ENCODE measurements at places on chromosomes 1 and 21.

DNA sequence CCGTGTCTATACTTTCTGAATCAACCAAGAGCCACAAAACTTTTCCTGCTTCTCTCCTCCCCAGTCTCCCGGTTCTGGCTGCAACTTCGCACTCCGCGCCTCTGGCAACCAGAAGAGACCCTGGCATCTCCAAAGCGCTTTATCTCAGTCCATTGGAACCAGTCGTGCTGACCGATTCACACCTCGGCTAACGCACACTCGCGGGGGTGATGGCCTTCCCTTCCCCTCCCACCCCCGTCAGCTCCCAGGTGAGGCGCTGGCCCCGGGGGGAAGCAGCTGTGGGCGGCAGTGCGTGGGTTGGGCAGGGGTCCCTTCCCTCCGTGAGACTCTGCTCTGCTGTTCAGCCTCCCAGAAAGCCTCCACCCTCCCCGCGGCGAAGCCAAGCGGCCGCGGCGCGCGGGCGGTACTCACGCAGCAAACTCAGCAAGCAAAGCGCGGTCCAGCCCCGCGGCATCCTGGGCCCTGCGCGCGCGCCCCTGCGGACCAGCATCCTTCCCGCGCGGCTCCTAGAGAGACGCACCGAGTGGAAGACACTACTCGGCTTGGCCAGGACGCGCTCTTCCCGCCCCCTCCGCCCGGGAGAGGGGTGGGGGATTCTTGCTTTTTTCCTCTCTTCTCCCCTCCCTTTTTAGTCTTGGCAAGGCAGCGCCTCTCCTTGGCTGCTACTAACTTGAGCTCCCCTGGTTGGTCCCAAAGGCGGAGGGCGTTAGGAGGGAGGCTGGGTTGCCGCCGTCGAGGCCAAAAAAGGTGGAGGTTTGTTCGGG, at the start of gene CD34:
Gene CD34, minus strand, starts transcription at position 535 of the 764 bp plus-strand sequence. Its CDS starts 45 bp downstream, at position 490.
- DNase-seq: no peak

- DNase-seq: no peak
These were observed 196.1 kb upstream of the ESRRG start for GRCh38 chr1:216919060-216919970.

DNA sequence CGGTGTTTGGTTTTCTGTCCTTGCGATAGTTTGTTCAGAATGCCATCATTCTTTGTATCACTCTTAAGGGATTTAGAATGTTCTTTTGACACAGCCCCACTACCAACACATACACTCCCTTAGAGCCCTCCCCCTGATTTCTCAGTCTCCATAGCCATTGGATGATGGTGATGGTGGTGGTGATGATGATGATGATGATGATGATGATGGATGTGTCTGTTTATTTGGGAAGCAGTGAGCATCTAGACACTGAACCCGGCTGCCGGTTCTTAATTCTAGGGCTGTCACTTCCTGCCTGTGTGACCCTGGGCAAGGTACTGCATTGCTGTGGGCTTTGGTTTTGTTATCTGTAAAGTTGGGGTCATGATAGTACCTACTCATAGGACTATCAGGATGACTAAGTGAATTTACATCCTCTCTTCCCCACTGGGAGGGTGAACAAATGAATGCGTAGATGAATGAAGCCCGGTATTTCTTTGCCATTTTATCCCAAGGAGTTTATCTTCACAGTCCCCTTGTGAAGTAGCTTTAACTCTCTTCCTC, 100.7 kb downstream of the HUNK start:
- no peak for DNase-seq

- DNase-seq: no peak
These were observed 82.9 kb downstream of the ITPKB start for GRCh38 chr1:226656201-226656600.

- no peak for DNase-seq
These were observed 127.8 kb downstream of the MACF1 start for GRCh38 chr1:39332291-39332690.

- DNase-seq: no peak
These were observed 116.0 kb downstream of the MIS18A start for GRCh38 chr21:32162727-32163320.

- DNase-seq: no peak
These were observed 16.1 kb downstream of the TIE1 start for GRCh38 chr1:43316738-43317520.

DNA sequence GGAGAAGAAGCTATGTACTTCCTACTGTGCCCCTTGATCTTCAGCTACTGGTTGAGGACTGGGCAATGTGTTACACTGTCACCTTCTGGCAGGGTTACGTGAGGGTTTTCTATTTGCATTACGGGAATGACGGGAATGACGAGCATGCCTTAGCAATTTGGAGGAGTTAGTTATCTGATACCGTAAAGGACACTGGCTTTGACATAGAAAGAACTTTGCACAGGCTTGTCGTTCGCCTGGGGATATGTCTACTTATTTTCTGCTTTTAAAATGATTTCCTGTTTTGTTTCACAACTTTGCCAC, 19.8 kb upstream of the ACBD6 start:
- DNase-seq: no peak

GRCh38 chr1:226226601-226227000, 3.1 kb downstream of the MIXL1 start:
- no peak for DNase-seq

- no peak for DNase-seq
These were observed 229.2 kb downstream of the PTGER3 start for GRCh38 chr1:70818401-70818800.

- no peak for DNase-seq
These were observed 91.8 kb downstream of the ZZZ3 start for GRCh38 chr1:77590651-77591050.

GRCh38 chr1:172180501-172181285, 239.8 kb upstream of the C1orf105 start:
- DNase-seq: no peak

DNA sequence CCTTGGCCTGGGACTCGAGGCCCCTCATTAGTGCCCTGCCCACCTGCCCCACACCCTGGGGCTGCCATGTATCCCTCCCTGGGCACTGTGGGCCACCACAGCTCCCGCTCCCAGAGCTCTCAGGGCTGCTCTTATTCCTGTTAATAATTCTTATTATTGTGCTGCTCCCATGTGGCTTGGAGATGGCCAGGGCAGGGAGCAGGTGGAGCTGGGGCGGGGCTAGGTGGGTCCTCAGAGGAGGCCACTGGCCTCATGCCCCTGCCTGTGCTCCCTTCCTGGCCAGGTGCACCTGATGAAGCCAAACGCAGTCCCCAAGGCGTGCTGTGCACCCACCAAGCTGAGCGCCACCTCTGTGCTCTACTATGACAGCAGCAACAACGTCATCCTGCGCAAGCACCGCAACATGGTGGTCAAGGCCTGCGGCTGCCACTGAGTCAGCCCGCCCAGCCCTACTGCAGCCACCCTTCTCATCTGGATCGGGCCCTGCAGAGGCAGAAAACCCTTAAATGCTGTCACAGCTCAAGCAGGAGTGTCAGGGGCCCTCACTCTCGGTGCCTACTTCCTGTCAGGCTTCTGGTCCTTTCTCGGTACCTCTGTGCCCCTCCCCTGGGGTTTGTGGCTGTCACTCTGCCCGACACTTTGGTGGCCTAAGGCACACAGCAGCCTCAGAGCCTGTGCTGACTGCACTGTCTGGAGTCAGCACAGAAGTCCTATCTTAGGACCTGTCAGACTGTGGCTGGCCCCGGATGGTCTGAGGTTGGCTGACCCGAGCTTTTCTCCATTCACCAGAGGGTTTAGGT, 34.1 kb downstream of the BMP8A start:
- DNase-seq: no peak

- no peak for DNase-seq
These were observed 531.2 kb downstream of the KIF26B start for GRCh38 chr1:245686006-245686405.

GRCh38 chr1:159880430-159880829, 18.0 kb upstream of the VSIG8 start:
- no peak for DNase-seq

GRCh38 chr1:231919886-231920285, 293.3 kb downstream of the DISC1 start:
- DNase-seq: no peak

DNA sequence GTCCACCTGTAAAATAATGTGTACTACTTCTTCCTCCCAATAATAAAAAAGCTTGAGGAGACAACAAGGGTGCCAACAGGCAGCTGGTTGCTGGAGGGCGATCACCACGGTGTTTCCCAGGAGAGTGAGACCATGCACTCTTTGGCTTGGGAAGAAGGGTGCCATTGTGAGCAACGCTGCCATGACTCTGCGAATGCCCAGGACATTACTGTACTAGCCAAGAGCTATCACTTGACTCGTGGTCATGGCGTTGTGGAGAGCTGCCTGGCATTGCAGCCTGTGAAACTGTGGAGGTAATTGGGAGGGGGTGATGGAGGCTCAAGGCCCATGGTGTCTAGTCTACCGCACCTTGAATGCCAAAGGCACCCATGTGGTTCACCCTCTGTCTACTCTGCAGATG, 14.6 kb upstream of the PRMT2 start:
- DNase-seq: no peak

- no peak for DNase-seq
These were observed 7.9 kb downstream of the USP1 start for GRCh38 chr1:62444701-62445100.

DNA sequence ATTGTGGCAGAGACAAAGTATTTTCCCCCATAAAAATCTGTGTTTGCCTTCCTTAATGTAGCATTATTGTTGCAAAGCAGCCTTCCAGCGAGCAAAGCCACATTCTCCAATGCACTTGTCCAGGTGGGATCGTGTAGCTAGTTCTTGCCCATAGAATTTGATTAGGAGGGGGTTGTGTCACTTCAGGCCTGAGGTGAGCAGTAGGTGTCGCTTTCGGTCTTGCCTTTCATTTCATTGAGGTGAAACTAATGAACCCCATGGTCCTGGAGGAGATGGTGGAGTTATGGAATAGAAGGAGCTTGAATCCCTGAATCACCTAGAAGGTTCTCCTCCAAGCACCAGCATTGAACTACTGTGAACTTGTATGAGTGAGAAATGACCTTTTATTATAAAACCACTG, 318.9 kb upstream of the PBX1 start:
- no peak for DNase-seq

GRCh38 chr21:34018185-34018584, 55.2 kb upstream of the MRPS6 start:
- no peak for DNase-seq

DNA sequence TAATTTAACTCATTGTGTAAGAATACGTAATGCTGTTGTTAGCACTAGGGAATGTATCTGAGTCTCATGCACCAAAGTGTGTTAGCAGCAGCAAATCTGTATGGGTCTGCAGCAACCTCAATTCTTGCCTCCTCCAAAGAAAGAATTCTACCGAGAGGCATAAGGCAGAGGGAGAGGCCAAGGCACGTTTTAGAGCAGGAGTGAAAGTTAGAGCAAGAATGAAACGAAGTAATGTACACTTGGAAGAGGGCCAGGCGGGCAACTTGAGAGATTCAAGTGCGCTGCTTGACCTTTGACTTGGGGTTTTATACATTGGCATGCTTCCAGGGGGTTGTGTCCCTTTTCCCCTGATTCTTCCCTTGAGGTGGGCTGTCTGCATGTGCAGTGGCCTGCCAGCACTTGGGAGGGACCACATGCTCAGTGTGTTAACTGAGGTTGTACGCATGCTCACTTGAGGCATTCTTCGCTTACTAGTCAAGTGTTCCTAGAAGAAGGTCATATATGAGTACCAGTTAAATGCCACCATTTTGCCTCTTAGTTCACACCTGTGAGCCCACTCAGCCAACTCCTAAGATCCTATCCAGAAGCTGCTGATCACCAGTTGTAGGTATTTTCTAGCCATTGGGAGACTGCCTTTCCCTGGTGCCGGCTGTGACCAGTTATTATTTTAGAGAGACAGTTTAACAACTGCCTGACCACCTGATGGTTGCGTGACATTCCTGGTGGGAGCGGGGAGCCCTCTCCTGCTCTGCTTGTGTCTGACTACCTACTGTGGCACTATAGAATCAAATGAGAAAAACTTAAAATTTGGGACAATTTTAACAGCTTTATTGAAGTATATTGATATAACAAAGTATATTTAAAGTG, 2.7 kb upstream of the CNN3 start:
- no peak for DNase-seq

All from NCI-H1930 (cell line).